ENCODE measurements at places on chromosomes 13 and 19. TPM values are rescaled to one million over a fixed set of nuclear protein-coding genes. Genes with fewer than 3 reads are reported as not detected.

The PALM3 gene
- 1.6 TPM for total RNA-seq

DNA sequence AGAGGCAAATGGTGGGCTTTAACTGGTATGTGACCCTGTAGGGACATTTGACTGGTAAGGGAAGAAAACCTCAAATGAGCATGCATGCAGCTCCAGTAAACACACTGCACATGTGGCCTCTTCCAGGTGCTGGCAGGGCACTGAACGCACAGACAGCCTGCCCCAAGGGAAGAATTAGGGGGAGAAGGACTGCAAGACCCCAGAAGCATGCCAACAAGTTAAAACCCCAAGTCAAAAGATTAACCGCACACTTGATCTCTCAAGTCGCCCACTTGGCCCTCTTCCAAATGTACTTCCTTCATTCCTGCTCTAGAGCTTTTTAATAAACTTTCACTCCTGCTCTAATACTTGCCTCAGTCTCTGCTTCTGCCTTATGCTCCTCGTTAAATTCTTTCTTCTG, 46.9 kb upstream of the SLITRK1 start:
- no peak for DNase-seq

DNA sequence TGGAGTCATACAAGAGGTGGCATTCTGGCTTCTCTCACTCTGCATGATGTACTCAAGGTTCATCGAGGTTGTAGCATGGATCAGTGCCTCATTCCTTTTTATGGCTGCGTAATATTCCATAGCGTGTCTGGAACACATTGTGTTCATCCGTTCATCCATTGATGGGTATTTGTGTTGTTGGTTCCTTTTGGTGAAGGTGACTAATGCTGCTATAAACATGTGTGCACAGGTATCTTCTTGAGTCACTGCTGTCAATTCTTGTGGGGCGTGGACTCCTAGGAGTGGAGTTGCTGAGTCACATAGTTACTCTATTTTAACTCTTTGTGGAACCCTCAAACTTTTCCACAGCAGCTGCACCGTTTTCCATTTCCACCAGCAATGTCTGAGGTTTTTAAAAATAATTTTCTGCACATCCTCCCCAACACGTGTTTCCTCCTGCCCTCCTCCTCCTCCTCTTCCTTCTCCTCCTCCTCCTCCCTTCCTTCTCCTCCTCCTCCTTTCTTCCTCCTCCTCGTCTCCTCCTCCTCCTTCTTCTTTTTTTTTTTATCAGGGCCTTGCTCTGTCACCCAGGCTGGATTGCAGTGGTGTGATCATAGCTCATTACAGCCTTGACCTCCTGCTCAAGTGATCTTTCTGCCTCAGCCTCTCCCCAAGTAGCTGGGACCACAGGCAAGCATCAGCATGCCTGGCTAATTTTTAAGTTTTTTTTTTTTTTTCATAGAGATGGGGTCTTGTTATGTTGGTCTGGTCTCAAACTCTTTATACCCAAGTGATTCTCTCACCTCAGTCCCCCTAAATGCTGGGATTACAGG, 2.0 kb upstream of the TMEM221 start:
- no peak for DNase-seq

The LGALS7B gene
- not detected for total RNA-seq

DNA sequence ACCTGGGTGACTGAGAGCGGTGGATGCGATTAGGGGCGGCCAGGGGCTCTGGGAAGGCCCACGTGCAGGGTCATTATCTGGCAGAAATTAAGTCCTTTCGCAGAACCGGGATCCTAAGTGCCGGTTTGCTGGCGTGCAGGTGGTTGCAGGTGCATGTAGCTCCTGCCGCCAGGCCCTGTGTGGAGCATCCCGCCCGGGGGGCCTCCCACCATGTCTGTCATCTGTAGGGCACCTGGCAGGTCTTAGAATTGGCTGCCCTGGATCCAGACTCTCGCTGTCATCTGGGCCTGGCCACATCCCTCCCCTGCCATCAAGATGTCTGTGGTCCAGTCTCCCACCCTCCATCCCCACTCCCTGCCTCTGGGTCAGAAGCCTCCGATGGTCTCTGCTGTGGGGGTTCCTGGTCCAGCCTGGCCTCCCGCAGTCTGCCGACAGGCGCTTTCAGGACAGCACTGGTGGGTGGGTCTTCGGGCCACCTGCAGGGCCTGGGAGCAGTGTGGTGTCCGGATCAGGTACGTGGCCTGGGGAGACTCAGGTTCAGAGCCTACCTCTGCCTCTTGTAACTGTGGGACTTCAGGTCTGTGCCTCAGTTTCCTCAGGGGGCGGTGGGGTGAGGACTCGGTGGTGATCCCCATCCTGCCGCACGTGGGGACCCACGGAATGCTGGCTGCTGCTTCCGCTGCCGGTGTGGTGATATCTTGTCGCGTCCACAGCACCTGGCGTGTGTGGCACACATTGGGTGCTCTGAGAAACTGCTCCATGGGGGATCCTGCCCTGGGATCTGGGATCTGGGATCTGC, 5.4 kb downstream of the GNA11 start:
- no peak for DNase-seq

- DNase-seq = no peak
Observed at GRCh38 chr19:37928527-37929286, 21.7 kb downstream of the SIPA1L3 start.

GRCh38 chr13:45930177-45930576, 78.6 kb upstream of the SIAH3 start:
- DNase-seq = no peak

The PLVAP gene
- 20.8 TPM for total RNA-seq

DNA sequence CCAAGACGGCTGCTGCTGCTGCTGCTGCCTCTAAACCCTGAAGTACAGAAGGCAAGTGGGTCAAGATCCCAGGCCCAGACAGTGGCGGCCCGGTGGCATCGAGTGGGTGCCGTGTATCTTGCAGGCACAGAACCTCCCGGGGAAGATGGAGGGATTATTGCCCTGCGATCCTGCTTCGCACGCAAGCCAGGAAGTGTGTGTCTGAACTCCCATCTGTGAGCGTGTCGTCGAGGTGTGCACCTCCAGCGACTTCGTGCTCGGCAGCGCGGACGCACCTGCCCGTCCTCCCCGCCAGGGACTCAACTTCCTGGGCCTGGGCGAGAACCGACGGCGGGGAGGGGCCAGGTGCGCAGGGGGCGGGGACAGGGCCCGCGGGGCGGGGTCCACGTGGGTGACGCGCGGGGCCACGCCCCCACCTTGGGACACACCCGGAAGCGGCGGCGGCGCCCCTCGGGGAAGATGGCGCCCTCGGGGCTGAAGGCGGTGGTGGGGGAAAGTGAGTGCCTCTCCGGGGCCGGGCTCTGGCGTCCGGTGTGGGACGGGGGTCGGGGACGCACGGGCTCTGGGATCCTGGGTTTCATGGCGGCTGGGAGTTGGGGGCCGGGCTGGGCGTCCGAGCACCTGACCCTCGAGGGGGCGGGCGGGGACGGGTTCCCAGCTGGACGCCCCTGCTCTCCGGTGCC, at the start of gene STXBP2:
TSS of gene STXBP2 (plus strand) at position 420 of the 683 bp plus-strand sequence. CDS start at position 460, 40 bp downstream.
- peak; percentile 91 for DNase-seq

- DNase-seq = no peak
Observed at GRCh38 chr13:32624441-32624840, 38.2 kb downstream of the PDS5B start.

DNA sequence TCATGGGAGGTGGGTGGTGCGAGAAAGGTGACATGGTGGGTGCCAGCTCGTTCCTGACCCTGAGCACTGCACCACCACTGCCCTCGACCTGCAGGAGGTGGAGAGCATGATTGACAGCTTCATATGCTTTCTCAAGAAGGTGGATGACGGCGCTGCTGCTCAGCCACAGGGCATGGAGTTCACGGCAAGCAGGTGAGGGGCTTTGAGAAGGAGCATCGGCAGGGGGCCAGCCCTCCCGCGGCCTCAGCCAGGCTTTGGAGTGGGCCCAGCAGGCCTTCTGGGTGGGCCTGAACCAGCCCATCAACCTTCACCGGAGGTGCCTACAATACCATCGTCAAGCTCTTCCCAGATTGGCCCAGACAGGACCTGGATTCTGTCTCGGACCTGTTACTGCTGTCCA, 18.9 kb upstream of the ZNF14 start:
- no peak for DNase-seq

The HSD17B14 gene
- 2.8 TPM for total RNA-seq

GRCh38 chr19:973726-974563, 10.2 kb upstream of the WDR18 start:
- DNase-seq = no peak

DNA sequence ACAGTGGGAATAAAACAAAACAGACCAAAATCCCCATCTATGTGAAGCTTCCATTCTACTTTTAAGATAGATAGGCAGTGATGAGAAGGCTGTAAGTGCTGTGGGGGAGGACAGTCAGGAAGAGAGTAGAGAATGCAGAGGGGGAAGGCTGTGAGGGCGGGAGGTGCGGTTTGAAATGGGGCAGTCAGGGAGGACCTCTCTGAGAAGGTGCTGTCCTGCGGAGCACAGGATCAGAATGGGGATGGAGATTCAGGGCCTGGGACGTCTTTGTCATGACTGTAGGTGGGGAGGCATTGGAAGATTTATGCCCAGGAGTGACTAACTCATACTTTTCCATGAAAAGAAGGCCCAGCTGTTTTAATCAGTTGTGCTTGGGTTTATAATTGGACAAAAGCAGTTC, 3.9 kb upstream of the GPR183 start:
- DNase-seq = no peak

DNA sequence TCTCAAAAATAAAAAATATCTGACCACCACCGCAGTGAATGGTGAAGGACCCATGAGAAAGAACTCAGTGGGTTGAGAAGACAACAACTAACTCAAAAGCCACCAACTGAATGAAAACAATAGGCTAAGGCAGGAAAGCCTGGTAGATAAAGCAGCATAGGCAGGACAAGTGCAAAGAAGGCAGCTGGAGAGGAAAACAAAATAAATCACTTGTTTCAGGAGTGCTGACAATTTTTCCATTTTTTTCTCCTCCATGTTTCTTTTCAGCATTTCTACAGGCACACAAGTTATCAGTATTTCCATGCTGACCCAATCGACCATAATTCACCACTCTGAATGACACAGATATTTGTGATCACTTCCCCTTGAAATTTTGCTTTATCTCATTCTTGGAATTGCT, 597.8 kb downstream of the LIG4 start:
- no peak for DNase-seq

The LRG1 gene
- total RNA-seq = 24.4 TPM

GRCh38 chr19:49437231-49437630, 4.1 kb downstream of the SLC17A7 start:
- DNase-seq = no peak

GRCh38 chr19:9952276-9952675, 16.0 kb upstream of the OLFM2 start:
- DNase-seq = no peak

DNA sequence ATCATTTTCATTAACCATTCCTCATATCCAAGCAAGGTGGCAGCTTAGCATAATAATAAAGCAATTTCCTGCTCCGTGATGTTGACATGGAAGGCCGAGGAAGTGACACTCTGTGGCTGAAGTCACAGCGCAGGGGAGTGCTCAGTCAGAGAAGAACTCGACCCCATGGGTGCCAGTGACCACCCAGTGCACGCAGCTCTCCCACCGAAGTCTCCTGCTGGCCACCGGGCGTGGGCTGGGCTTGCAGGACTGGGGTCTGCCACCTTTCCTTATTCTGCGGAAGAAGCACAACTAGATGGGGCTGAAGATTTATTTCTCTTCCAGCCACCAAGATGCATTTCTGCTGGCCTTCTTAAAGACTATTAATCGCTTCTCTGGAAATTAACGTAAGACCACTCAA, 132.1 kb upstream of the SPACA7 start:
- DNase-seq = peak; percentile 9

DNA sequence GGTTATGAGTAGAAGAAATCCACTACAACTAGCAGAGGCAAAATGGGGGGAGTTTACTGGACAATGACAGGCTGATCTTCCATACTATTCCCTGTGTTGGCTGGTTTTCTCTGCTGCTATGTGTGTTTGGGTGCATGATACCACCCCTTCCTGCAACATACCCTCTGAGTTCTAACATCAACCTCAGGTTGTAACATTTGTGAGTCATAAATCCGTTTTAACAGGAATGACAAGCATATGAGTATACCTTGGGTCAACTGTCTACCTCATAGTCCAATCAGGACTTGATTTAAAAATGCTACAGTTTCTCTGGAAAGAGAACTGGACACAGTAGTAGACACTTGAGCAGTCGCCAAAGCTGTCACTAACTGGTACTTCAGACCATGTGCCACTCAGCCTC, 422.9 kb downstream of the KCTD12 start:
- no peak for DNase-seq

The TPTE2 gene
- 0.15 TPM for total RNA-seq

GRCh38 chr13:30135351-30135750, 172.0 kb downstream of the KATNAL1 start:
- DNase-seq = no peak

DNA sequence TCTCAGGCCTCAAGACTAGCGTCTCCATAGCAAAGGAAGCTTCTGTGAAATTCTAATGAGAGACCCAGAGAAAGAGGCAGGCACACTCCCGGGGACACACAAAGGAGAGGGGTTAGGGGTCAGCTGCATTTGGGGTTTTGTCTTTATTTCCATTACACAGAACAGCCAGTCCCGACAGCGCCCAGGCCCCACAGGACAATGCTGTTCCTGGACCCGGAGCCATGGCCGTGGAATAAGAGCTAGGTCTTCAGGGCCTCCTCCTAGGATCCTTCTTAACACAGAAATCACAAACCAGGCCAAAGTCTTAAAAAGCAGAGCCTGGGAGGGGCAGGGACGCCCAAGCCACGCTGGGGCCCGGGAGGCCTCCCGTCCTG, 22.8 kb downstream of the KCTD15 start:
- no peak for DNase-seq
